Stimulated activated CD8-positive, alpha-beta memory T cell treated with anti-CD3 and anti-CD28 coated beads, Interleukin-4, amount 100 ng/mL, for 4 hours (primary cell): ENCODE measurements at places on chromosomes 3 and 15.

DNA sequence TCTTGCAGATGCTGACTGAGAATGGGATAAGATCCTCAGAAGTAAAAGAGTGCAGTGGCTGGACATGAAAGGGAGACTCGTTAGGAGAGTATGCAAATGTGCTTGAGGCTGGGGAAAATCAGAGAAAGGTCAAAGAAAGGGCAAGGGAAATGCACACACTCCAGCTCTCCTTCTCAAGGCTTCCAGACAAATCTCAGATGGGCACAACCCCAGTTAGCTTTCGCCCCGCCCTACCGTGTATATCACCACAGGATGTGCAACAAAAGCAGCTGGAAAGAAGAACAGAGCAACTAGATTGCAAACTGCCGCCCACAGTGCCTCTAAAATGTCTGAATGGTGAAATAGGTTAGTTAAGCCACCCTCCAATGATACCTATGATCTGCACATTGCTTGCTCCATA, 63.9 kb downstream of the CERS3 start:
- DNase-seq, result no peak

GRCh38 chr3:51873876-51874275, 1.5 kb downstream of the IQCF5 start:
- DNase-seq, result no peak

DNA sequence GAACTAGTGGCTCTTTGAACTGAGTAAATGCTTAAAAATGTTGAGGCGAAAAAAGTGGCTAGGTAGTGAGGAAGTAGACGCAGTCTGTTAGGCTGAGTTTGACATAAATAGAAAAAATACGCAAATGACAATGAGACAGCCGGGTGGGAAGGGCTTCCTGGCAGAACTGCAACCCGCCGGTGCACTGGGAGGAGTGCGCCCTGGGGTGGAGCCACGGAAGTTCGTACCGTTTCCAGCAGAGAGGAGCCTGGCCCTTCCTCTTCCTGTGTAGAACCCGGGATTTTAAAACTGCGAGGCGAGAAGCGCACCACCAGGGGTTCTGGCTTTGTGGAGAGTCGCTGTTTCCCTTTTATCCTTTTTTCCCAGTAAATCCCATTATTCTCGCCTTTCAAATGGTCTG, 602.6 kb downstream of the PYDC2 start:
- DNase-seq, result no peak

DNA sequence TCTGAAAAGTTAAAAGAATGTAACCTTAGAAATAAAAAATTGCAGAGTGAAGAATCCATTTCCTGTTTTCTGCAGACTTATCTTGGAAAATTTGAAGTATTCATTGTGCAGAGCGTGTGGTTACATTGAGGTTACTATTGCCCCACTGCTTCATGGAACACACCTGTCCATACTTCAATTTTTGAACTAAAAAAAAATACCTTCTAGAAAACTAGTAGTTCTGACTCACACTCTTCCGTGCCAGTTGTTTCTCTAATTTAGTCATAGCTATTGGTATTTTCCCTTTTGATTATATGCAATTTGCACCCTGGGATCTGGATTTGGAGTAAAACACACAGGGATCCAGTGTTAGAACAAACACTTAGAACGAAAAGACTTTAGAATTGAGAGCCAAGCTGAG, 111.8 kb upstream of the LYSMD4 start:
- DNase-seq, result no peak

- no peak for DNase-seq
These were observed 53.7 kb upstream of the ATP11B start for GRCh38 chr3:182739619-182740018.

DNA sequence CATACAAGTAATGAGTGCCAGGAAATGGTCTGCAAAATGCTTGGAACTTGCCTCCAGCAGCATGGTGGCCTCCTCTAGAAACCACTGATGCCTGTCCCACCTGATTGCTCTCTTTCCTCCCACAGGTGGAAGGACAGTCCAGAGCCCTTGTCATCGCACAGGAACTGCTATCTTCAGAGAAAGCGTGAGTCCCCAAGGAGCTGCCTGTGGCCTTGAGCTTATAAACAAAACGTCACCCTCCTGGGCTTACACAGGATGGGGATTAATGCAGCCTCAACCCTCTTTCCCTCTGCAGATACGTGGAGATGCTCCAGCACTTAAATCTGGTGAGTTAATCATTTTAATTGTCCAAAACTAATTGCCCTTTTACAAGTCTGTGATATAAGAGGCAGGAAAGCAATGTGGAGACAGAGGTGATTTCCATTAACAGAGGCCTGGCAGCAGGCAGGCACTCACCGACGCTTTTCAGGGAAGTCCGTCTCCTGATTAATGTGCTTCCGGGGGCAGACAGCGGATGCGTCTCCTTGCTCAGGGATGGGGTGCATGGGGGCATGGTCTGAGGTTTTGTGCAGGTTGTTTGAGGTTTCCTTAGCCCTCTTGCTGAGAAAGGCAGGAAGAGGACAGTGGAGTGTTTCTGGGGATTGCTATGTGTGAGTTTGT, 61.8 kb downstream of the FGD5 start:
- no peak for DNase-seq

DNA sequence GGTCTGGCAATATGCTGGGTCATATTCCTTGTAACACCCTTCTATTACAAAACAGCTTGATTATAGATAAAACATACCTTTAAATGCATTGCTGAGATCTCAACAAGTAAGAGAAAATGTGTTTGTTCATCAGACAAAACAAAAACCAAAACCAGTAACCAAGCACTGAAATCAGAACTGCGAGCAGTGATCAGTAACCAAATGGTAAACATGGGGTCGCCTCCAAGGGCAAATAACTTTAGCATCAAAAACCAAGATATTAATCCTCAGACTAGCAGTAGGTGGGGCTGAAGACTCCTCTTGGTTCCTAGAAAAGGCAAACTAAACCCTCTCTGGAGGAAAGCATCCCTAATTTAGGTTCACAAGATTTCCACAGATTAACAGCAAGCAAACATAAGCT, 6.6 kb upstream of the HESX1 start:
- no peak for DNase-seq

GRCh38 chr3:37591116-37591781, 270.4 kb upstream of the CTDSPL start:
- DNase-seq, result no peak

DNA sequence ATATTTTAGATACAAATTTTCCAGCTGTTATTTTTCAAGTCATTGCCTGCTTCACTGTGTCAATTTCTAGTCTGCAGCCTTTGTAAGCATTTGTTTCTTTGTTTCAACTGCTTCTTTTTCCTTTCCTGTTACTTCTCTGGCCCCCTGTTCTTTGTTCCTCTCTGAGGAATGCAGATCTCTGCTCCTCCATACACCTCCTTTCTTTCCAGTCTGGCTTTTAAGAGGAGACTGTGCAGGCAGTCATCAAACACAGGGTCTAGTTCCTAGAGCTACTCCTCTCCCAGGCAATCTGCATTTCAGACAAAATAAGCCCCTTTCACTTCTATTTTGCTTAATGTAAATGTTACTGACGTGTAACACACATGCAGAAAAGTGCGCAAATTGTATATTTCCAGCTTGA, 502.9 kb downstream of the PDCD6IP start:
- no peak for DNase-seq

- no peak for DNase-seq
These were observed 18.1 kb downstream of the FBN1 start for GRCh38 chr15:48627260-48627940.

DNA sequence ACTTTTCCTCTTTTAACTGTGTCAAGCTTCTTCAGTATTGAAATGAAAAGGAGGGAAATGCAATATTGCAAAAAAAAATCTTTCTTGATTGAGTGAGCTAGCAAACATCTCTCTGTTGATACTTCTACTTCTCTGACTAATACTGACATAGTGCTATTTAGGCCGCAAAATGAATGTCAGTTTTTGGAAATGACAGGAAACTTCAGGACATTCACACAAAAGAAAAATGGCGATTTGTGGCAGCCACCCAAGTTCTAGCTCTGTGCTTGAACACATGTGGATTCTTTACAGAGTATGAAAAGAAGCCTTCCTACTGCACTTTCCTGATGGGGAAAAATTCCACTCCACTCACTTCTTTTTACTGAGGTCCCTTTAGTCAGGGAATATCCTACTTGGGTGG, 486.8 kb upstream of the ALCAM start:
- DNase-seq, result no peak

DNA sequence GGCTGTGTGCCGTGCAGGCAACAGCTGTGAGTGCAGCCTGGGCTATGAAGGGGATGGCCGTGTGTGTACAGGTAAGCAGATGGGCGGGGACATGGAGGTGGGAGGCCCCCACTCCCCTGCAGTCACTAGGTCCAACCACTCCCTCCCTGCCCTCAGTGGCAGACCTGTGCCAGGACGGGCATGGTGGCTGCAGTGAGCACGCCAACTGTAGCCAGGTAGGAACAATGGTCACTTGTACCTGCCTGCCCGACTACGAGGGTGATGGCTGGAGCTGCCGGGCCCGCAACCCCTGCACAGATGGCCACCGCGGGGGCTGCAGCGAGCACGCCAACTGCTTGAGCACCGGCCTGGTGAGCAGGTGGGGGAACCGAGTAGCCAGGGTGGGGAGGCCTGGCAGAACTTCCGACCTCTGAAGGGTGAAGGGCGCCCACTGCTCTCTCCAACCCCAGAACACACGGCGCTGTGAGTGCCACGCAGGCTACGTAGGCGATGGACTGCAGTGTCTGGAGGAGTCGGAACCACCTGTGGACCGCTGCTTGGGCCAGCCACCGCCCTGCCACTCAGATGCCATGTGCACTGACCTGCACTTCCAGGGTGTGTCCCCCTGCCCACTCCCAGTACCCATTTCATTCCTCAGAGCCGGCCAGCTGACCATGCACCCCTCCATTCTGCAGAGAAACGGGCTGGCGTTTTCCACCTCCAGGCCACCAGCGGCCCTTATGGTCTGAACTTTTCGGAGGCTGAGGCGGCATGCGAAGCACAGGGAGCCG, 11.6 kb downstream of the NT5DC2 start:
- DNase-seq, result no peak

- no peak for DNase-seq
These were observed 612.8 kb downstream of the MCTP2 start for GRCh38 chr15:94844198-94844537.

- DNase-seq, result no peak
These were observed 12.8 kb downstream of the ARMC8 start for GRCh38 chr3:138199851-138200250.

DNA sequence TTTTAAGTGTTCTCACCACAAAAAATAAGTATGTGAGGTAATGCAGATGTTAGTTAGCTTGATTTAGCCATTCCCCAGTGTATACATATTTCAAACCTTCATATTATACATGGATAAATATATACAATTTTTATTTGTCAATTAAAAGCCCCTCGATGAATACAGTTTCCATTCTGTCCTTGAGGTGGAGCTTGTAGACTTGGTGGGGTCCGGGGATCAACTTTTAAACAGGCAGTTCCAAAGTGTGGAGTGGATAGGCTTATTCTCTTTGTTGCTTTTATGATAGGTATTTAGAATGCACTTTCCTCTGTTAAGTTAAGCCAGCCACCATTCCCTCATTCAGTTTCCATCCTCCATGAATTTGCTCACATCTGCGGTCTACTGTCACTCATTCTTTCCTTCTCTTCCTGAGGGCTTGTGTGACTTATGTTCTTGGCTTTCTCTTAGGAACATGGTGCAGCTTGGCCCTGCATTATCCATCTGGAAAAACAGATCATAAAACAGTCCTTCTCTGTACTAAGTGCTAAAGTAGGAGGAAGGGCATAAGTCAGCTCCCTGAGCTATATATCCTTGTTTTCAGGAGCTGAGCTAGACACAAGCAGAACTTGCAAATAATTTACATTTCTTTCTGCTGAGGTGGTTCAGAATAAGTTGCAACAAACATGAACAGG, 149.1 kb downstream of the NFKBIZ start:
- no peak for DNase-seq

- no peak for DNase-seq
These were observed 207.5 kb downstream of the PDCD6IP start for GRCh38 chr3:34005886-34006285.

DNA sequence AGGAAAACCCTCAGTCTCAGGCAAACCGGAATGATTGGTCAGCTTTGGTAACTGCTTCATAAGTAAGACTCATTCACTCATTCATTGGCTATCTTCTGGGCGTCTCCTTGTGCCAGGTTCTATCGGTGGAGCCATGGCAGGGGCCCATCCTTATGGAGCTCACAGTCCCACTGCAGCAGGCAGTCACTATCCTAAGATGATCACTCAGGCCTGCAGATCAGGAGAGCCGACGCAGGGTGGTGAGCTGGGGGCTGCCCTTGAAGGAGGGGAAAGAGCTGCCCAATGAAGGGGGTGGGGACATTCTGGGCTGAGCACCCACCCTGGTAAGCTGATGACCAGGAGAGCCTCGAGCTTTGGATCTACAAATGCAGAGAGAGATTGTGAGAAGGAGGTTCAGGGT, 20.5 kb upstream of the FGD5 start:
- DNase-seq, result no peak

DNA sequence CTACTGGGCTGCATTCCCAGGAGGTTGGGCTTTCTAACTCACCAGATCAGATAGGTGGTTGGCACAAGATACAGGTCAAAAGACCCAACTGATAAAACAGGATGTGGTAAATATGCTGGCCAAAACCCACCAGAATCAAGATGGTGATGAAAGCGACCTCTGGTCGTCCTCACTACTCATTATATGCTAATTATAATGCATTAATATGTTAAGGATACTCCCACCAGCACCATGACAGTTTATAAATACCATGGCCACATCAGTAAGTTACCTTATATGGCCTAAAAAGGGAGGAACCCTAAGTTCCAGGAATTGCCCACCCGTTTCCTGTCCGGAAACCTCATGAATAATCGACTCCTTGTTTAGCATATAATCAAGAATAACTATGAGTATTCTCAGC, 31.6 kb downstream of the CFAP44 start:
- no peak for DNase-seq

- DNase-seq, result no peak
These were observed 75.9 kb downstream of the STRIT1 start for GRCh38 chr3:155217591-155217990.

- DNase-seq, result no peak
These were observed 413.5 kb upstream of the C2CD4B start for GRCh38 chr15:62578546-62578945.

DNA sequence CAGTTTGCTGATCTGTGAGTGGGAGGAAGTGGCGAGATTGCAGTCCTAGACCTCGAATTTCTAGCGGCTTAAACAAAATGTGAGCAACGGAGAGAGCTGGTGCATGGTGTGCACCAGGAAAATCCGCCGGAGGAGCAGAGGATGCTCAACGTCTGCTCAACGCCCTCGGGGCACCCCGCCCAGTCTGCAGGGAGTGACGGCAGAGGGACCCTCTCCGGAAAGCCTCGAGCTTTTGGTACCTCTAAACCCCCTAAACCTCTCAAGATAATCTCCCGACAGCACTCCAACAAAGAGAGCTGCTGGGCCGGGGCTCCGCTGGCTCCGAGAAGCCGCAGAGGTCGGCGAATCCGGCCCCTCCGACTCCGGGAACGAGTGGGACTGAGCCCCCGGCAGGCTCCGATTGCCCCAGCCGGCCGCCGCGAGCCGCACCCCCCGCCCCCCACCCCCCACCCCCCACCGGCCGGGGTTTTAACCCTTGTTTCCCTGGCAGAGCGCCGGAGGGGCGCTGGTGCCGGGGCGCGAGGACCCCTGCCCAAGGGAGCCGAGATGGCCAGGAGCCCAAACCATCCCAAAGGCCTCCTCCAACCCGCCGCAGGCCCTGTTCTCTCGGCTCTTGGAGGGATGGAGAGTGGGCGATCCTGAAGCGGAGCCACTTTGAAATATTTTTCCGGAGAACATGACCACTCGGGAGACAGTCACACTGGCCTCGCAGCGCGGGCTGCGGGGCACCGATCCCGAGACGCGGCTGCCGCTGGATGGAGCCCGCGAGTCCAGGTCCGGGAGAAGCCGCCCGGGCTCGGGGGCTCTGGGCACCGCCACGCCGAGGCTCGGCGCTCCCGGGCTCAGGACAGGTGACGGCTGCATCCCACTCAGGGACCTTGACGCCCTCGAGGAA, 1.5 kb downstream of the MEGF11 start:
- no peak for DNase-seq
